Chondrocyte (in vitro differentiated cells): ENCODE measurements at places on chromosomes 12 and 14.

- no peak for DNase-seq
Observed at GRCh38 chr12:130185455-130186391, 23.5 kb downstream of the FZD10 start.

GRCh38 chr12:100163416-100164152 is 20.9 kb upstream of the BLTP3B start:
- no peak for DNase-seq

GRCh38 chr14:50056435-50056834 is 59.9 kb downstream of the VCPKMT start:
- DNase-seq: peak; percentile 68

- no peak for DNase-seq
Observed at GRCh38 chr14:58465421-58465820, 37.9 kb downstream of the KIAA0586 start.

DNA sequence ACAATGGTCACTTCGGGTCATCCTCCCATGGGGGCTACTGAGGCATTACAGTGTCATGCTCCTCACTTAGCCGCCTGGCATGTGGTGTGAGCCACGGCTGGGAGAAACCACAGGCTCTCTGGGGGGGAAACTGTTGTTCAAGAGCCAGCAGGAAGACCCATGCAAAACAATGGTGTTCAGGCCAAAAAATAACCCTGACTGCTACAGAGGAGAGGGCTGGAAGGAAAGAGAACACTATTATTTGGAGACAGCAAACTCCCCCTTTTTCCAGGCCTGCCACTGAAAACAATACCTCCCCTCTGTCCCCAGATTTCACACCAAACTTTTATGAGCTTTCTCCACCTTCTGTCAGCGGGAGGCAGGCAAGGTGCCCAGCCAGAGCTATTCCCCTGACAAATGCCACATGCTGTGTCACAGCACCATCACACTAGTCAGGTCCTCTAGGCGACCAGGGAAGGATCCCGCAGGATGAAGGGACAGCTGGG is 83.7 kb downstream of the CHGA start:
- DNase-seq: no peak

GRCh38 chr14:33163109-33163508 is 224.4 kb downstream of the NPAS3 start:
- no peak for DNase-seq

DNA sequence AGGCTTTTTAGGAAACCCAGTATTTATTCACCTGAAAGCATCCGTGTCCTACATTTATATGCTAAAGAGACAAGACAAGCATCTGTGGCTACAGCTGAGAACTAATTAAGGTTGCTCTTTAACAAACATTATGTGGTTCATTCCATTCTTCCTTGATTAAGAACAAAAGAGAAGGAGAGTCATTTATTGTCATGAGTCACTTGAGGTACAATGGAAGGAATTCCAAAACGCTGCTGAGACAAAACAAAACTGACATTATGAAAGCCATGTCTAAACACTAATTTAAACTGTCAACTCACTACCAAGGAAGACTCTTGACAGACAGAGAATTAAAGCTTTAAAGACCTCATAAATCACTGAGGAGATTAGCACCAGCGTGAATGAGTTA is 214.4 kb downstream of the BMP4 start:
- DNase-seq: no peak

DNA sequence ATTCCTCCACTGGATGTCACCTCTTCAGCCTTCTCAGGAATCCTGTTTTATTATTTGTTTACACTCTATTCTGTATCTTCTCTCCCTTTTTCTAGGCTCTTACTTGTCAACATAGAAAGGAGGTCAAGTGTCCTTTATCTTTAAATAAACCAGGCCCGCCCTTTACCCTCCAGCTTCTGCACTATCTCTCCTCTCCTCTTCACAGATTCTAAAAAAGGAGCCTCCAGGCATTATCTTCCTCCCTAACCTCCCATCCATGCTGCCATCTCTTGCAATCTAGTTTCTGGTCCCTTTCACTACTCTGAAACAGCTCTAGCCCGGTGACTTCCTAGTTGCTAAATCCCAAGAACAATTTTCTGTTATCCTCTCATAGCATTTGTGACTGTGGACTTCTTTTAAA is 24.1 kb upstream of the ARID2 start:
- DNase-seq: no peak

DNA sequence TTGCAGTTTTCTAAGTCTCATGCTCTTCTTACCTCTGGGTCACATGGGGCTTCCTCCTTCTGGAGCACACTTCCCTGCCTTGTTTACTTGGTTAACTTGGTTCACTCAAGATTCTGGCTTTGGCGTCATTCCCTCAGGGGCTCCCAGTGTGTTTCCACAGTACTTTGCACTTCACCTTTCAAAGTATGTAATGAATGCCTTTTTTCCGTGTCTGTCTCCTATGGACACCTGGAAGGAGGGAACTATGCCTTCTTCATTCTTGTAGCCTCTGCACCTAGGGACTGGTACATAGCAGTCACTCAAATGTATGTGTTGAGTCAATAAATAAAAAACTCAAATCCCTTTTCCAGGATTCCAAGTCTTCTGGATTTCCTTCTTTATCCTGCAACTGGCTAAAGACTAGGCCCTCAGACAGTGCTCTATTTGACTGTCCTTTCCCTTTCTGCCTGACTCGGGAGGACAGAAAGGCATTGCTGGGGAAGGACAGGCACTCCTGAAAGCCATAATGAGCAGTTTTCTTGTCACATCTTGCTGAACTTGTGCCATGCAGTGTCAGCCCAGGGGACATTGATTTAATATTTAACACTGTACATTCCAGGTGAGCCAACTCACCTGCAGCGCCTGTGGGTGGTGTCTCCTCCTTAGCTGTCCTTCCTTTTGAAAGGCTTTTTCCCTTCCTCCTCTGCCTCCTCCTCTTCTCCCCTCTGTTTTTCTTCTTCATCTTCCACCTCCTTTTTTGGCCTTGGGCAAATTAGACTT is 12.8 kb downstream of the MYRFL start:
- no peak for DNase-seq

DNA sequence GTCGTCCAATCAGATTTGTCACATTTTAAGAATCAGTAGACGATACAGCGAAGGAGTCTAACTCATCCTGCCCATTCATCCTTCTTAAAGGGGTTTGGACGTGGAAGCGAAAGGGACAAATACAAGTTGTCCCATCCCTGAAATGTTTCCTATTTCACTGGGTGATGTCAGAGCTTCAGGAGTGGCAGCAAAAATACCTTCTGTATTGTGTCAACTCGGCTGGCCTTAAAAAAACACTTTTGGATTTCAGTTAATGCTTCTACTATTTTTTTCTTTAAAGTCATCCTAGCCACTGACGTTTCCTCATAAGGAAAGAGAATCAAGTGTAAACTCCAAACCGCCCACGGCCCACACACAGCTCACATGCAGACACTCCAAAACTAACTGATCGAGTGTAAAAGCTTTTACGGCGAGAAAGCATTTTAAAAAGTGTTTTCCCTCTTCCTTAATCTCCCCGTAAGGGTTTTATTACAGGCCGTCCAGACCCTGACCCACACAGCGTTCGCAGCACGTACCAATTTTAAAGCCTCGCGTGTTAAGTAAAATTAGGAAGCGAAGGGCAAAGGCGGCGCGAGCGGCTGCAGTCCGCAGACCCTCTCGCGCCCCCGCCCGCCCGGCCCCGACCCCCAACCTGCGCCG is 593 bp downstream of the CFL2 start:
- no peak for DNase-seq

- no peak for DNase-seq
Observed at GRCh38 chr12:111745211-111745610, 21.5 kb upstream of the ALDH2 start.

- DNase-seq: no peak
Observed at GRCh38 chr12:93000026-93000425, 70.9 kb upstream of the EEA1 start.
